ENCODE measurements at places on chromosomes 2 and 18.

- DNase-seq = peak; percentile 5
Observed at GRCh38 chr2:236939721-236940231, 145.9 kb upstream of the COPS8 start.

DNA sequence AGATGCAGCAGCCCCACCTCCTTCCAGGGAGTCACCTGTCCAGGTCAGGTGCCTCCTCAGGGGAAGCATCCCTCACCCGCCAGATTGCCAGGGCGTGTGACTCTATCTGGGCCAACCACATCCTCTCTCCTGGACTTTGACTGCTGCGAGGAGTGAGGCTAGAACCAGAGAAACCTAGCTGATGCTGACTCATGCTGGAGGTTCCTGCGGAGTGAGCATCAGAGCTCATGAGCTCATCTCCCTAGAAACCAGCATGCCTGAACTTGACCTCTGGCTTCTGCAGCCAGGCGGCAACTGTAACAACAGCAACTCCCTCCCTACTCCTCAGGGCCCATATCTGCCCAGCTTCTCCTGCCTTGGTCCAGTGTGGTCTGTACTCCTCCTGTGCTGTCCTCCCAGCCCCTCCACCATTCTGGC, 28.3 kb upstream of the NT5DC4 start:
- peak; percentile 94 for DNase-seq

- no peak for DNase-seq
Observed at GRCh38 chr2:136178941-136179601, 61.1 kb upstream of the CXCR4 start.

- DNase-seq = no peak
Observed at GRCh38 chr2:202251494-202251893, 13.1 kb upstream of the SUMO1 start.

DNA sequence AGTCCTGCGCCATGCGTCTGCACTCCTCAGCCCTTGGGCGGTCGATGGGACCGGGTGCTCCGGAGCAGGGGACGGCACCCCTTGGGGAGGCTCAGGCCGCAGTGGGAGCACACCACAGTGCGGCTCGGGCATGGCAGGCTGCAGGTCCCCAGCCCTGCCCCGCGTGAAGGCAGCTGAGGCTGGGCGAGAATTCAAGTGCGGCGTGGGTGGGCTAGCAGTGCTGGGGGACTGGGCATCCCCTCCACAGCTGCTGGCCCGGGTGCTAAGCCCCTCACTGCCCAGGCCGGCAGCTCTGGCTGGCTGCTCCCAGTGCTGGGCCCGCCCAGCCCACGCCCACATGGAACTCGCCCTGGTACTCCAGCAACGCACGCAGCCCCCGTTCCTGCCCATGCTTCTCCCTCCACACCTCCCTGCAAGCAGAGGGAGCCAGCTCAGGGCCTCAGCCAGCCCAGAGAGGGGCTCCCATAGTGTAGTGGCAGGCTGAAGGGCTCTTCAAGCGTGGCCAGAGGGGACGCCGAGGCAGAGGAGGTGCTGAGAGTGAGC, 198.3 kb upstream of the CNTNAP5 start:
- DNase-seq = no peak

- no peak for DNase-seq
Observed at GRCh38 chr18:11864471-11864870, 13.3 kb downstream of the CHMP1B start.

DNA sequence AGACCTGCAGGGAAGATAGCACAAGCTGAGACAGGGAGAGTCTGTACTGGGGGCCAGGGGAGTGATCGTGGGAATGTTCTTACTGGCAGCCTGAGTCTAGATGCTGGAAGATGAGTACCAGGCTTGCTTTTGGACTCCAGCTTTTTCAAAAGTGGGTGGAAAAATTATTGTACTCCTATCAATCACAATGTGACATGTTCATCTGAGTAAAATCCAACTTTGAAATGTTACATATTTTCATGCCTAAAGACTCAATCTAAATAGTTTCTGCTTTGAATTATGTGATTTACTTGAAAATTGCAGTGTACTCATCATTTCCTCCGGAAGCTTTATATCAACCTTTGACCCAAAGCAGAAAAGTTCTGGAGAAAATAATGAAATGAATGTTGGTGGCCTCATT, 49.7 kb upstream of the ST3GAL5 start:
- no peak for DNase-seq

GRCh38 chr2:27566628-27567027, 16.2 kb upstream of the ZNF512 start:
- peak; percentile 68 for DNase-seq

- no peak for DNase-seq
Observed at GRCh38 chr2:81734981-81735380, 1430.4 kb upstream of the LRRTM1 start.

GRCh38 chr2:49567021-49567420, 412.7 kb upstream of the FSHR start:
- DNase-seq = no peak

DNA sequence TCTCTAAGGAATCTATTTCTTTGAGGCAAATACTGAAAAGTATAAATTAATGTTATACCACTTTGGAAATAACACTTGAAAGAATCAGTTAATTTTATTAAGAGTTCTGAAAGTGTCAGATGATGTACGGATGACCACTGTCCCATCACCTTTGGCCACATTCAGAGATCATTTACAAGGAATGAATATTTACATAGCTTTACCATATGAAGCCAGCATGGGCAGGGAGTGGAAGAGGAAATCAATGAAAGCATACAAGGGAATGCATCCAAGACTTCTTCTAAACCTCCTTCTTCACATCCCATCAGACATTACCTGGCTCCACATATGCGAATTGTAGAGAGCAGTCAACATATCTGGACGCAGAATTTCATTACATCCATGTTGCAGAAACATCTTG, 123.4 kb downstream of the RIF1 start:
- DNase-seq = no peak

- no peak for DNase-seq
Observed at GRCh38 chr2:19490846-19491435, 132.5 kb upstream of the OSR1 start.

DNA sequence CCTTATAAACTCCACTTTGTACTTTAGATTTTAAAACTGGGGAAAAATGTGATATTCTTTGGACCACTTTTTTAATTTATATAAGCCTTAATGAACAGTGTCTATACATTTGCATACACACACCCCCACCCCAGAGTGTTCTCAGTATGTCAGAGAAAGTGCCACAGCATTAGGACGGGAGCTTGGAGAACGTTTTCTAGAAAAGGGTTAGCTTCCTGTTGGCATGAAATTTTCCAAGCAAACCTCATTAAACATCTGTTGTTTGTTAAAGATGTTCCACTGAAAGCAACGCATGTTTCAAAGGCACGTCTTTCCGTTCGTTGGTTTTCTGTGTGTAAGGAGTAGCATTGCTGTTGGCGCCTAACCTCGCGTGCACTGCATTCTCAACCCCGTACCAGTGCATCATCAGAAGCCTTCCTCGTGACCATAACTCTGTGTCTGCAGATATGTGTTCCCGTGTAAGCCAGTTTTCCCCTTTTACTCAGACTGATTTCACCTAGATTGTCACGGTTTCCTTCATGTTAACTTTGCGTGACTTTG, 228.5 kb downstream of the ALPK2 start:
- DNase-seq = no peak

All from Daoy (cell line).